ENCODE measurements at places on chromosomes 1 and 21. TPM values are rescaled to one million over a fixed set of nuclear protein-coding genes. Genes with fewer than 3 reads are reported as not detected.

DNA sequence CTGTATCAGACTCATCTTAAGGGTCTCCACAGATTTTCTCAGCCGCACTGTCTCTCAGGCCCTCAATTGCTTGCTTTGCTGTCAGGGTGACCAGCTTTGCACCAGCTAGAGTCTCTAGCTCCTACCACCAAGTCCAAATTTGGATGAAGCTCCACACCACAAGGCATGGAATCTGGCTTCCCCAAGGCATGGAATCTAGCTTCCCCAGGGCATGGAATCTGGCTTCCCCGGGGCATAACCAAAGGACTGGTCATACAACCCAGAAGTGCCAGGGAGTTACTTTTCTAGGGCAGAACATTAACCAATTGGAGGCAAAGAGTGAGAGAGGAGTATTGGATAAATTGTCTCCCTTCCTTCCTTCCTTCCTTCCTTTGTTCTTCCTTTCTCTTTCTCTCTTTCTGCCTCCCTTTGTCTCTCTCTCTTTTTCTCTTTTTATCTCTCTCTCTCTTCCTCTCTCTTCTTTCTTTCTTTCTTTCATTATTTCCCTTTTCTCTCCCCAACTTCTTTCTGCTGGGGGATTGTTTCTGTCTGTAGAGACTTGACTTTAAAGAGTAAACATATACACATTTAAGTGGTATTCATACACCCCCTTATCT, 76.9 kb upstream of the HAO2 start:
- no peaks in the 10 kb centered on the region for H3K27me3 ChIP-seq
- H3K4me1 ChIP-seq, result peaks cover 10% of the 10 kb centered on the region
- DNase-seq, result no peak
- no peak overlapping the region for H3K4me3 ChIP-seq
- no peaks in the 10 kb centered on the region for H3K36me3 ChIP-seq
- H3K27ac ChIP-seq, result no peak overlapping the region

- no peak overlapping the region for H3K4me3 ChIP-seq
- H3K27me3 ChIP-seq, result no peaks in the 10 kb centered on the region
- H3K4me1 ChIP-seq, result no peaks in the 10 kb centered on the region
- H3K36me3 ChIP-seq, result no peaks in the 10 kb centered on the region
- H3K27ac ChIP-seq, result no peak overlapping the region
- DNase-seq, result no peak
These were observed 133.4 kb upstream of the ERG start for GRCh38 chr21:38631676-38632075.

- no peak for DNase-seq
- H3K4me1 ChIP-seq, result no peaks in the 10 kb centered on the region
- peaks cover 6% of the 10 kb centered on the region for H3K36me3 ChIP-seq
These were observed 47.5 kb downstream of the KIF1B start for GRCh38 chr1:10257851-10258250.

TIE1 gene
- total RNA-seq, result not detected

ZNF683 gene
- not detected for total RNA-seq

AMY1B gene
- not detected for total RNA-seq

KCNQ4 gene
- 0.30 TPM for total RNA-seq
